ENCODE measurements at places on chromosomes 3 and 15.

DNA sequence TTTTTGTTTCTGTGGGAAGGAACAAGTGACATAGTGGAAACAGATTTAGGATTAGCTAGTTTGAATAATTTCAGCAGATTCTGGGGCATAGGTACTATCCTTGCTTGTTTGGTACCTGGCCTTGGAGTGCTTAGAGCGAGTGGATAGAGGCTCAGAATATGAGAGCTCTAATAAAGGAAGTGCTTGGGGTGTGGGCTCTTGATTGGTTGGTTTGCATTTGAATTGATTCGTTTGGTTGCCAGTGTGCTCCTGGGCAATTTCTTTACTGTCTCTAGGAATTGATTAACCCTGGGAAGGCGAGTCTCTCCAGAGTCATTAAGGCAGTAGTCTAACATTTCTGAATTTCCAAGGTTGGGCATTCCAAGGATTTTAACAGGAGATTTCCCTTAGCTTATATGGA lies 98.0 kb downstream of the DTWD1 start:
- no peak for DNase-seq

DNA sequence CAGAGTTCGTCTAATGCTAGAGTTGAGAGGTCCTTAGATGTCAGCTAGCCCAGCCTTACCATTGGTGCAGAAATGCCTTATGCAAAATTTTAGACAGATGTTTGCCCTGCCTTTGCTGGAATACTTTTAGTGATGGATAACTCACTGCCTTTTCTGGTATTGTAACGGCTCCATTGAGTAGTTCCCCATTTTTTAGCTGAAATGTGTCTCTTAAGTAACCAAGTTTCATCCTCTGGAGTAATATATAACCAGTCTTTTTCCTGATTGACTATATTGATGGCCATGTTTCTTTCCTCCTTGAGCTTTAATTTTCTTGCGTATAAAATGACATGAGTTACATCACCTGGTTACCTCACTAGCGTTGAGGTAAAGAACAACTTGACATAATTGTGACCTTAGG lies 45.0 kb downstream of the SNRK start:
- no peak for DNase-seq

DNA sequence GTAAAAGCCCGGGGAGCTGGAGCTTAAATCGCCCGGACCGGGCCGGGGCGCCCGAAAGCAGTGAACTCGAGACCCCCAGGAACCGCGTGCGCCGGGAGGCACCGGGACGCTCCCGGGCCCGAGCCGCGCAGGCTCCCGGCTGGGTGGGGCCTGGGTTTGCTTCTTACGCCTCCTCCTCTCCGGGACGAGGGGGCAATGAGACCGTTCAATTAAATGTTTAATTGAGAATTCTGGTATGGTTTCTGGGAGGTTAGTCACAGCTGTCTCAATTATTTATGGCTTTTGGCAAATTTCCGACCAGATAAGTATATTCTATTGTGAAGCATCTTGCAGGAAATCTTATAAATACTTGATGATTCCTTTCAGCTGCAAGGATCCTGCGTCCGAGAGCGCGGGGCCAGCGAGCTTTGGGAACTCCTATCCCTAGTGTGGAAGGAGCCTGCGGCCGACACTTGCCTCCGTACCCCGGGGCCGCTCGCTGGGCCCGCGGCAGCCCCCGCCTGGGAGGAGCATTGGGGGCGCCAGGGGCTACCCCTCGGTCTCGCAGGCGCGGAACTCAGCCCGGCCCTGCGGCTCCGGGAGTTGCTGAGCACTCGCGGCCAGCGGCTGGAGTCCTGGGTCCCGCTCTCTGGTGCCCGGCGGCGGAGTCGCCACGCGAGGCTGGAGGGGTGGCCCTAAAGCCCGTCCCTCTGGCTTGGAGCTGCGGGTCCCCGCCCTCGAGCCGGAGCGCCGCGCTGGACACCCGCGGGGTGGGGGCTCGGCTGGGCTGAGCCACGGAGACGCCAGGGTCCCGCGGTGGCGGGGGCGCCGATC lies 10.3 kb downstream of the ISL2 start:
- peak; percentile 33 for DNase-seq

DNA sequence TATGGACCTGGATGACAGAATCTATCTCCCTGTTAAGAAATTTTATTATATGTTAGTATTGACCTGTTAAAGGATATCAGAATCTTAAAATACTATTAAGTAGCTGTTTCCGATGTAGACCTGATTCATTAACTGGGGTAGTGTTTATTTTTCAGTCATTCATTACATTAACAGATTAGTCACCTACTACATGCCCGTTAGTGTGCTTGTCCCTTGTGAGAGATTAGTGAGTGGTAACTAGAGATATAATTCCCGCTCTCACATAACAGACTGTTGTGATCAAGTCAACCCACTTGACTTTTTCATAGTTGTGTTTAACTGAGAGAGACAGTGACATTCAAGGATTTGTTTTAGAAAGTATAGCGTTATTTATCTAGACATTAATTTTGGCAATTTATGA lies 166.8 kb downstream of the TCF12 start:
- no peak for DNase-seq

DNA sequence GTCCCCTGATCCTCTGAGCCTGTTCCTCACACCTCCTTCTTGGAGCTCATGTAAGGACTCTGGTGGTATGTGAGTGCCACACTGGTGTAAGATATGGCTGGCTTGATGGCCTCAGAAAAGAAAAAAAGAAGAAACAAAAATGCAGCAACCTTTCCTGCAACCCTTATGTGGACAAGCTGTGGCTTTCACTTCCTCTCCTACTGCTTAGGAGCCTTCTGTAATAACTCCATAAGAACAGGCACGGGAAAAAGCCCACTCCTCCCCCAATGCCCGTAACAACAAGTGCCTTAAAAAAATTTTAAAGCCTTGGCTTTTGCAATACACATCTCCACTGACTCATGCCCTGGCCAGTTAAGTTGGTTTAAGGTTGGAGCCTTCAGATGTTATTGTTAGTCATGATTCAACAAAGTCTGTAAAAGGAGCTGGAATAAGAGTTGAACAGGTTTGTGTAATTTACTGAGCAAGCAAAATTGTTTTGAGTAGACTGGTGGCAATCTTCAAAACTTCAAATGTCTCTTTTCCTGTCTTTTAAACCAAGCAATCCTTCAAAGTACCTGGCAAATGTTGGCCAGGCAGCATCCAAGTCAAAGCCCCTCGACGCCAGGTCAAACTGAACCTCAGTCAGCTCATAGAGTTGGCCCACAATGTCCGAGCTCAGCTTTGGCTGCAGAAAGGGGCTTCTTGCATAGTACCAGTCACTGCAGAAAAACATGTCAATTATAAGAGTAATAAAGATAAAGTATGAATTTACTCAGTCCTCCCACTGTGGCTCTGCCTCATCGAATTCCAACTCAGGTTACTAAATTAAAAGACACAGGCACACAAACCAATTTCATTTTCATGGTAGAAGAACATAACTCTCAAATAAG lies 22.9 kb downstream of the FYCO1 start:
- DNase-seq: peak; percentile 59

DNA sequence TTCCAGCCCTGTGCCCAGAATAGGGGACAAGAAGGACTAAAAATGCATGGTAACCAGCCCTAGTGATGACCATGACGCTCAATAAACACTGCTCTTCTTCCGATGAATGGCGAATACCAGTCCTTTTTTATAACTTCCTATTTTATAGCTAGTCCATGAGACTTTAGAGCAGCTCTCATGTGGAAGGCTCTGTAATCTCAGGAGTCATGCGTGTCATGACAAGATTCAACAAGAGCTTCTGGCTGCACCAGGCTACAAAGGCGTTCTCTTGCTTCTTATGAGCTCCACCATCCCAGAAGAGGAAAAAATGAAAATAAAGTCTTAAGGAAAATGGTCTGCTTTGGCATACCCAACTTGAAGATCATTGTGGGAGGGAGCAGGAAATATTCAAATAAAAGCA lies 141.0 kb downstream of the TMCO5A start:
- no peak for DNase-seq

- no peak for DNase-seq
Observed at GRCh38 chr3:122937745-122938144, 89.8 kb downstream of the SEMA5B start.

DNA sequence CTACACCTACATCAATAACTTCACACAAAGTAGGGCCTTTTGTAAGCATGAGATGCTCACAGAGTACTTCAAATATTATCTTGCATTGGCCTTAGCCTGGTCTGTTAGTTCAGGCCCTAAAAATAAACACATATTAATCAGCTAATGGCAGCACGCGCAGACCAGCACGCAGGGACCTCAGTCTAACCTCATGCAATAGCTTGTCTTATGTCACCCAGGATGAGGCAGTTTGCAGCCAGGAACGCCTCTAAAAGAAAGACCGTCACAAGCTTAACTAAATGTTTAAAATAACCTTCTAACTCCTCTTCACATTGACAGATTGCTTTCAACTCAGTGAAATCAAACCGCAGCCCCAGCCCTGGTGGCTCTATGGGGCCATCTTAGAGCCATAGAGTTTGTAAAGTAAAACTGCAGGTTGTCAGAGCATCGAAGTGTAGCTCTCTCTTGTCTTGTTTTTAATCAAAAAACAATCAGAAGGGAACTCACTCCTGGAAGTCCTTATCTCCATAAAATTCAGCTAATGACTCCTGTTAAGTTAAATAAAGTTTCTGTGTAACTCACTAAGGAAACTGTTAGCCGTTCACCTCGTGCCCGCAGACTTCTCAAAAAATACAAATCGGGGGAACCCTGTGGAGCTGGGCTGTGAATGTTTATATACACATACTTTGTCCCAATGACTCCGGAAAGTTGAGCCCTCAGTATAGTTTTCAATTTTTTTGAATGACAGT lies 212.6 kb downstream of the CDIN1 start:
- DNase-seq: no peak

GRCh38 chr15:95432878-95433405 lies 897.6 kb upstream of the NR2F2 start:
- DNase-seq: no peak

DNA sequence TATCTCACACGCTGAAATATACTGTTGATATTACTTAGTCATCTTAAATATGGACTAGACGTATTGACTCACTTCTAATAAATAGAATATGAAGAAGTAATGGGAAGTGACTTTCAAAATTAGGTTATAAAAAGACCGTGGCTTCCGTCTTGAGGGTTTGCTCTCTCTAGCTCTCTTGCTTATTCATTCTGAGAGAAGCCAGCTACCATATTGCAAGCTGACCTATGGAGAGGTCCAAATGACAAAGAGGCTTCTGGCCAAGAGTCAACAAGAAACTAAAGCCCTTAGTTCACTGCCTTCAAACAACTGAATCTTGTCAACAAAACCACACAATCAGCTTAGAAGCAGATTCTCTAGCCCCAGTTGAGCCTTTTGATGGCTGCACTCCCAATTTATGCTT lies 46.1 kb downstream of the SLC9C1 start:
- no peak for DNase-seq

DNA sequence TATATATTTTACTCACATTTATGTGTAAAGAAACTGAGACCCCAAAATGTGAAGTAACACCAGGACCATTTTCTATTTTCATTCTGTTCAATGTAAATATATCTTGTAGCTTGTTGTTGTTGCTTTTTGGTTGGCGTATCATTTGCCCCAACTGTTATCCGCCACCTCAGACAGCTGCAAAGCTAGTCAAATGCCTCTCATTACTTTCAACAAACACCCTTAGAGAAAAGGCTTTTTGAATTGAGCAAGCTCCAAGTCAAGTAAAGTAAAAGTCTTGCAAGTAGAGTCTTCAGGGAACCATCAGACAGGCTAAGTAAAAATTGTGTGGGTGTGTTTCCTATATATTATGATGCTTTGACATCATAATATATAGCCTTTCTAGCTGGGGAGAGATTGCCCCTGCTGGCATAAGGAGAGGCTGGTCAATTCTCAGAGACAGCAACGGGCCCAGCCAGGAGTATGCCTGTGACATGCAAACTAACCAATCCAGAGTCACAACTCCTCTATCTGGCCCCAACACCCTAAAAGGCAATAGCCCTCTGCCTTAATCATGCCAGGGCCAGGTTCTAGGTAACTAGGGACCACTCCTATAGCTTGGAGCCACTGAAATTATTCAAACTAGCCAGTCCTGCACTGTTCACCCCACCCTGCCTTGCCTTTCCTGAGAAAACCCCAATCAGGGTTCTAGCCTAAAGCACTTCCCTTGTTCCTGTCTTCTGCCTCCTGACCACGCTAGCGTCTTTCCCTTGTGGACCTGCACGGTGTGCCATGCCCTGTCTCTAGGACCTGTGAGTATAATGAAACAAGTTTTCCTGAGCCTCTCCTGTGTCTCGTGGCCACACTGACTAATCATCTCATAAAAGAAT lies 75.6 kb downstream of the RAD18 start:
- no peak for DNase-seq

DNA sequence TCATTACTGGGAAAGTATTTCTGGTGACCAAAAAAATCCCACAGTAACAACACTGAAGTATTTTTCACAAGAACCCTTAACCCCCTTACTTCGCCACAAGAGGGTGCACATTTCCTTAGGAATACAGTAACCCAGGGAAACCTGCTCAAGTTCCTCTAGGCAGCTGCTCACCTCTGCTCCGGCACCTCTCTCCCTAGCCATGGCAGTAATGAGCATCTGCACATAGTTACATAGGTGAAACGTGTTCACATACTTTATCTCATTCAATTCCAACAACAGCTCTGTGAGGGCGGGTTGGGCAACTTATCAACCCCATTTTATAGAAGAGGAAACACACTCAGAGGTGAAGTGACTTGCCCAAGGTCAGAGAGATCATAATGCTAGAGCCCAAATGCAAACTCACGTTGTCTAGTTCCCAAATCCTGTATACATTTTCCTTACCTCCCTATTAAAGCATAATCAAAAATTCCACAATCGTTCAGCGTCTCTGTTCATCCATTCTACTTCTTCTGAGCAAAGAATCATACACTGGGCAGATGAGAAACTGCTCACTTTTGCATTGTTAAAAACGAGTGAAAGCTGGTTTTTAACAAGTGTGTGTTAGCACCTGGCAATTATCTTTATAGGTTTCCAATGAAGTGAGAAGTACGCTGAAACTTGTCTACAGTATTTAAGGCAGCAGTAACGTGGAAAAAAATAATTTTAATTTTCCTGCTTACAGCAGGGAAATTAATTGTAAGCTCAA lies 90.7 kb downstream of the IGF2BP2 start:
- peak; percentile 85 for DNase-seq

GRCh38 chr3:156304406-156304805 lies 184.0 kb downstream of the KCNAB1 start:
- DNase-seq: no peak

GRCh38 chr3:115321400-115321805 lies 174.3 kb upstream of the ZBTB20 start:
- DNase-seq: no peak

DNA sequence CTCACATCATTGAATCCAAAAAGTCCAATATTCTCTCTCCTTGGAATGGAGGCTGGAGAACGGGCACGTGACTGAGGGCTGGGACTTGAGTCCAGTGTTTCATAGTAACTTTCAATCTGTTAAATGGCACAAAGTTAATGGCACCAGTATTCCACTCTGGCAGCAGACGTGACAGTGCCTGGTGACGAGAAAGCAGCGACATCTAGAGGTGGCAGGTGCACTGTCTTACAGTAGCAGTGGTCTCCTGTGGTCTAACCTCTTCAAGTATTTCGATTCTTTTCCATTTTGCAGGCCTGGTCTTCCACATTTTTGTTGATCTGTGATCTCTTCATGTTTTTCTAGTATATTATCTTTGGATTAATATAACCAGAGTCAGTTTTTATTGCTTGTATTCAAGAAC lies 107.1 kb downstream of the OXSM start:
- DNase-seq: peak; percentile 30
